Stimulated activated CD8-positive, alpha-beta memory T cell treated with anti-CD3 and anti-CD28 coated beads, Interleukin-2, amount 100 ng/mL, for 1 hour (primary cell): ENCODE measurements at places on chromosomes 2 and 18.

- DNase-seq: no peak
These were observed 57.8 kb upstream of the CHN1 start for GRCh38 chr2:175062787-175063585.

- no peak for DNase-seq
These were observed 69.8 kb downstream of the CYBRD1 start for GRCh38 chr2:171592036-171592555.

DNA sequence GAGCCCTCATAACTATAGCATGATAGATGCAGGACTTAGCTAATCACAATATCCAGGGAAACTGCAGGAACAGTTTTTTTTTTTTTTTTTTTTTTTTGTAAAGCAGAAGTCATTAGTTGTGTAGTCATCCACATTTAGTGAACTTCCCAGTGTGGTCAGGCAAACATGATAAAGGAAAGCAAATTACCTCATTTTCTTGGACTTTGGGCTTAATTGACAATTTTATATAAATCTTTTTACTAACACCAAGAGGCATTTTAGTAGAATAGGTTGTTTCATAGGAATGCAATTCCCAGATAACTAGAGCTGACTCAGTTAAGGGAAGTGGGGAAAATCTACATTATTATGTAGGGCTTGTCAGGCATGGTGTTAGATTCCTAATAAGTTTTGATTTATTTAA, 142.7 kb upstream of the GCFC2 start:
- DNase-seq: no peak

GRCh38 chr2:172085460-172086159, at the start of gene DLX1:
DLX1 (plus strand) TSS chr2:172085507; CDS start chr2:172085678, 171 bp downstream.
- no peak for DNase-seq

DNA sequence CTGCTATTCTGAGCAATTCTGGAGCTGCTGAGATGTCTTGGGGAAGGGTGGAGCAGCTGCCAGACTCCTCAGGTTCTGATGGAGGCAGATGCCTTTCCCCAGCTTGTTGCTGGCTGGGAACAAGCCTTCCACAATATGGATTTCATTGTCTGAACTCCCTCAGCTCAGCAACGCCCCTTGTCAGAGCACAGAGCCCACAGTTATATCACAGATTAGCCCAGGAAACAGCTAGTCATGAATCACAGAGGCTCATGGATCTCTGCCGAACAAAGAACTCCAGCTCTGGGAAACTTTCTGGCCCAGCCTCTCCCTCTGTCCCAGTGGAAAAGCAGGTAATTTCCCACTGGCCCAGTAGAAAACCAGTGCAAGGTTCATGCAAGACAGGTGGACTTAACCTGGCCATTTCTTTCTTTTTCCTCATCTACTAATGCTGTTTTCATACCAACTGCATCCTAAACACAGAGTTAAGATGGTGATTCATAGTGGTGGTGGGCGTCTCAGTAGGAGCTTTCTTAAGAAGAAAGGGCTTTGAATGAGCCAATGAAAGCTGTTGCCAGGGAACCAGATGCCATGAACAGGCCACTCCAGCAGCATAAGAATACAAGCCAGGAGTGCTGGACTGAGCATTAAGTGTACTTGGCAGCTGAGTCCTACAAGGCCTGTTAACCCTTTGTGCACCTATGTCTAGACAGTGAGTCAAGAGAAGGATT, 8.7 kb upstream of the KIAA2012 start:
- no peak for DNase-seq

DNA sequence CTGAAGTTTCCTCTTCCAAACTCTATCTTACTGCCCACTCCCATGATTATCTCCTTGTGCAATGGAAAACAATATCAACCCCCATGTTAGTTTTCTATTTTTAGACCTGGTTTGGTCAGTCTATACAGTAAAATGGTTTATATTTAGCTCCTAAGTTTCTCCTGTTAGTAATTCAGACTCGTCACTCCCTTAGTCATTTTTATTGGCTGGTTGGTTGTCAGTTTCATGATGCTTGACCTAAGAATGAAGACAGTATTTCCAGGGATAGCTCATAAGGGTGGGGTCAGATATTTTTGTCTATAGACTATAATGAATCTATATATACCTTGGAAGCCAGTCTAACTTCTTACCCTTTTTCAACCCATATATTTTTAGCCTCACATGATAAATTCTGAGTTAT, 61.4 kb upstream of the NEUROD1 start:
- DNase-seq: no peak

DNA sequence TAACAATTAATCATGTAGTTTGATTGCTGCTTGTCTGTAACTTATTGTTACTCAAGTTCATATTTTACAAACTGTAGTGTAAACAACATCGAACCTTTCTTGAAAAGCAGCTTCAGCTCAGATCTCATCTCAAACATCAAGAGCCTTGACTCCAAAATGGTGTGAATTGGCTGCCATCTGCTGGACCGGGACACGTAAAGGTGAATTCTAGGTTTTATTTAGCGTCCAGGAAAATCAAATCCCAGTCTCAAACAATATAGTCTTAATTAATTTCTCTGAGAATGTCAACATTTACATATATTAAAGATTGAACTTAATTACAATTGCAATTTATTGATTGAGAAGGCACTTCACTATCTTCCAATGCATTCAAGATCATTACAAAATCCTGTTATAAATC, 453.0 kb downstream of the GALR1 start:
- DNase-seq: no peak

- DNase-seq: no peak
These were observed 1147.1 kb downstream of the CNTNAP5 start for GRCh38 chr2:125172181-125172580.

- no peak for DNase-seq
These were observed 36.5 kb upstream of the CDH19 start for GRCh38 chr18:66640431-66640830.

- no peak for DNase-seq
These were observed 222.9 kb downstream of the KLHL29 start for GRCh38 chr2:23607925-23608324.

GRCh38 chr18:79590191-79591031, 89.2 kb upstream of the CTDP1 start:
- DNase-seq: no peak

GRCh38 chr2:64763126-64763525, 109.4 kb upstream of the SERTAD2 start:
- DNase-seq: no peak

DNA sequence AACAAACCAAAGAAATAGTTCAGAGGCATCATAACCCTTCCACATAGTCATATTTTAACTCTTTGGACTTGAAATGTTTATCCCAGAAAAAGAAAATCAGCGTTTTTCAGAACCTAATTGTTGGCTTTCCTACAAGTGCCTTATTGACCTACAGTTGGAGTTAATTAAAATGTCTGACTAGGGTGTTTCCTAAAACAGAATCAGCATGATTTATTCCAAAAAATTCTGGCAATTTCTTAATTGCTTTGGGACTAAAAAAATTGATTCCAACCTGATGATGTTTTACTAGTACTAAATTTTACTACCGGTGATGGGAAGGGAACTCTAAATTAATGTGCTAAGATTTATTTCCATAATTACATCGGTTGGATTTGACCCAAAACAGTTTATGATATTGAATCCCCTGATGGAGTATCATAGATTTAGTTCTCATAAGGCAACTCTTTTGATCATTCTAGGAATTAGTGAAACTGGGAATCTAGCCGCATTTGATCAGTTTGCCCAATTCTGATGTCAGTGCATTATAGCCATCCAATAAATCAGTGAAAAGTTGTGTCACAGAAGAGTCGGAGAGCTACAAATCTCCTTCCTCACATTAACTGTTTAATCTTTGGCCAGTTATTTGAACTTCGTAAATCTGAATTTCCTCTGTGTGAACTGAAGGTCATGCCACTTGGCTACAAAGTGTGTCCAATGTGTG, 134.3 kb upstream of the DSEL start:
- DNase-seq: no peak
